ENCODE measurements at places on chromosomes 5 and 9.

GRCh38 chr9:124660341-124660801, 110.7 kb downstream of the NR6A1 start:
- DNase-seq: peak; percentile 58

DNA sequence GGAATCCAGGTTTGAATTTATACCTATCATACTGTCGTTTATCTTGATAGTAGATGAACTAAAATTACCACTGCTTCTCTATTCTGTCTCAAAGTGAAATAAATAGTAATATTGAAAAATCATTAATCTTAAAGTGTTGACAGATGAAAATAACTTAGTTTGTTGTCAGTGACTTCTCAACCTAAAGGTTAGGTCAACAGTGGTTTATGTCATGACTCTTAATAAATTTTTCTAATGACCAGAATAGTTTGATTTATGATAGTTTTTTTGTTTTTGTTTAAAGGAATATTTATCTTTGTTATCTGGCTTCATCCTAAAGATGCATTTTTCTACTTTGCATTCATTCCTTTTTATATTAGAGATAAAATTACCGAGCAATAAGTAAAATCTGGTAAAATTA, 81.1 kb downstream of the SLF1 start:
- DNase-seq: no peak

DNA sequence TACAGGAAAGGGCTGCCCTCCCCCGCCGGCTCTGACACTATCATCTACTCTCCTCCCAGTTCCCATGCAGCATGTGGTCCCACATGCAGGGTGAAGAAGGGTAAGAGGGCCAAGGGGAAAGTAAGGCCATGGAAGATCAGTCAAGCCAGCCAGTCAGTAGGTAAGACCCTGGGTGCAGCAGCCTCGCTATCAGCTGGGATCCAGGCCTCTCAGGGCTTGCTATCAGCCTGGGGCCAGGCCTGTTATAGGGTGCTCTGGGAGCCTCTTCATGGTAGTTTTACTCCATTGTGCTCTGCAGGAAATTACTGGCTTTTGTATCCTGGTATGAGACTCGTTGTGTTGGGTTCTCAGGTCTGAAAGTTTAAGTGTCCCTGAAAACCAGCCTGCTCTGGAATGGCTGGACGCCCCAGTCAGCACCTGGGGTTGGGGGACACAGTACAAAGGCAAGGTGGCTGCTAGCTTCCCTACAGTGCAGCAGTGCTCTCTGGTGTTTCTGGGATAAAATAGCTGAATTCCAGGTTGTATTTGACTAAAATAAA, 21.4 kb downstream of the SLC22A4 start:
- DNase-seq: no peak

- no peak for DNase-seq
These were observed 14.3 kb downstream of the SNX30 start for GRCh38 chr9:112764837-112765236.

GRCh38 chr9:95090871-95091577, 226.5 kb downstream of the FANCC start:
- no peak for DNase-seq

DNA sequence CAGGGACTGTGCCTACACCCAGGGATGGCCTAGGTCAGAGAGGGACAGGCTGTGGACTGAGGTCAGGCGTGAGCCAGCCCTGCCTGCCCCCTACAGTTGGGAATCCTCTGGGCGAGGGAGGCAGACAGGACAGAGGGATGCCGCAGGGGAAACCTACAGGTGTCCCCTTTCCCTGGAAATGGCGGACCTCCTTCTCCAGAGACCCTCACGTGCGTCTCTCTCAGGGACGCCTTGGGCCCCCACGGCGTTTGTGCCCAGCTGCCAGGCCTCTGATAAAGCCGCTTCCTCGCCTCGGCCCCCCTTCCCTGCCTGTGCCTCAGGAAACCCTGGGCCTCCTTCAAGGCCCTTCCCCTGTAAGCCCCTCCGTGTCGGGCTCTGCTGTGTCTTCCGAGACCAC, 129.3 kb downstream of the RXRA start:
- no peak for DNase-seq

DNA sequence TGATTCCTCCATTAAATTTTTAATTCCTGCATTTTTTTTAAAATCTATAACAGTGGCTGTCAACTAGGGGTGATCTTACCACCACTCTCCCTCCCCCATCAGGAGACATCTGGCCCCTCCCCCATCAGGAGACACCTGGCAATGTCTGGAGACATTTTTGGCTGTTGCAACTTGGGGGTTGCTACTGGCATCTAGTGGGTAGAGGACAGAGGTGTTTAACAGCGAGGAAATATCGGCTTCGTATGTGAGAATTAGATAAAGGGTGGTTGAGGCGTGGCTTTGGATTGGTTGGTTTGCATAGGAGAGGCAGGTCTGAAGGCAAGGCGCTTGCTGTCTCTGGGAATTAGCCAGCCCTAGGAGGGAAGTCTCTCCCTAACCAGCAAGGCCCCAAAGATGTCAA, 10.5 kb downstream of the CDHR2 start:
- no peak for DNase-seq

DNA sequence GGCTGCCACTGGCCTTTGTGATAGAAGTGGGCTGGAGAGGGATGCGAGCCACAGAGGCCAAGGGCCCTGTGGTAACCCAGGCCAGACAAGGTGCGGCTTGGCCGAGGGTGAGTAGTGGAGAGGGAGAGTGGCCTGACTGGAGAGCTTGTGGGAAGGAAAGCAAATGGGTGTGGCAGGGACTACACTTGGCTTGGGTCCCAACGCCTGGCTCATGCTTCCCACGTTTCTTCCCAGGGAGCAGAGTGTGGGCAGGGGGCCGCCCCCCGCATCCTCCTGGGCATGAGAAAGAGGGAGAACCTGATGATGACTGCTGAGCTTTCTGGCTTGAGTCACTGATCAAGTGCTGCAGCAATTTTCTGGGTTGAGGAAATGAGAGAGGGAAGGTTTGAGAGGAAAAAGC, 95.7 kb downstream of the ANKH start:
- no peak for DNase-seq

DNA sequence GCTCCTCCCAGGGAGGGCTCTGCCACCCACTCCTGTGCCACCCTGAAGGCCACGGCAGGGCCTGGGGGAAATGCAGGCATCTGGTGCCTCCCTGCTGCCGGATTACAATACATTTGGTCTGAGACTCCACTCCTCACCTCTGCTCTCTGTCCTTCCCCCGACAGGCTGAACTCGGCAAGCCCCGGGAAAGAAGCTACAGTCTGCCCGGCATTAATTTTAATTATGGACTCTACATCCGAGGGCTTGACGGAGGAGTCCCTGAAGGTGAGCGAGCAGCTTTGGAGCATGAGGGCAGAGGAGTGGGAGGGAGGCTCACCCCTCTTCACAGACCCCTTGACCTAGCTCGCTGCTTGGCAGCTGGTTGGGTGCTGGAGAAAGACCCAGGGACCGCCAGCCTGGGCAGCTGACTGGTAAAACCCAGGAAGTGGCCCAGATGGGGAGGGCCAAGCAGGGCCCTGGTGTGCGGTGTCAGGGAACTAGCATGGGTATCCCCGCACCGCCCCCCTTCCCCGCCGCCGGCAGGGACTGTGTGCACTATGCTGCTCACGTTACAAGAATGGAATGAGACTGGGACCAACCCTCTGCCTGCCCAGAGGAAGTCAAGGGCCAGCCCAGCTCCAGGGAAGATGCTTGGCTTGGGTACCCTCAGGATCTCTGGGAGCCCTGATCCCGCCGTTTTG, 83.7 kb upstream of the BARHL1 start:
- no peak for DNase-seq

- no peak for DNase-seq
These were observed 78.3 kb upstream of the ANKRD55 start for GRCh38 chr5:56311306-56311905.

- peak; percentile 13 for DNase-seq
These were observed 167.6 kb downstream of the ASTN2 start for GRCh38 chr9:117247266-117247665.

DNA sequence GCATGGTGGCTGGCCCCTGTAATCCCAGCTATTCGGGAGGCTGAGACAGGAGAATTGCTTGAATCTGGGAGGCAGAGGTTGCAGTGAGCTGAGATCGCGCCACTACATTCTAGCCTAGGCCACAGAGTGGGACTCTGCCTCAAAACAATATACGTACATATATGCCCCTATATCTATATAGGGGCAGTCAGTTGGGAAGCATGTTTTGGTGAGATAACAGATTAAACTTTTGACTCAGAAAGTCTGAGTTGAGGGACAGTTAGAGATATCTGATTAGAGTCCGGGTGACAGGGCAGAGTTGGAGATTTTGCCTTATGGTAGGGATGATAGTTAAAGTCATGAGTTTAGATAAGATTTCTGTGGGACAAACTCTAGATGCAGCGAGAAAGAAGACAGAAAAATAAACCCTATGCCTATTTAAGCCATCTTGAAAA, 71.8 kb upstream of the ALDH1A1 start:
- no peak for DNase-seq

DNA sequence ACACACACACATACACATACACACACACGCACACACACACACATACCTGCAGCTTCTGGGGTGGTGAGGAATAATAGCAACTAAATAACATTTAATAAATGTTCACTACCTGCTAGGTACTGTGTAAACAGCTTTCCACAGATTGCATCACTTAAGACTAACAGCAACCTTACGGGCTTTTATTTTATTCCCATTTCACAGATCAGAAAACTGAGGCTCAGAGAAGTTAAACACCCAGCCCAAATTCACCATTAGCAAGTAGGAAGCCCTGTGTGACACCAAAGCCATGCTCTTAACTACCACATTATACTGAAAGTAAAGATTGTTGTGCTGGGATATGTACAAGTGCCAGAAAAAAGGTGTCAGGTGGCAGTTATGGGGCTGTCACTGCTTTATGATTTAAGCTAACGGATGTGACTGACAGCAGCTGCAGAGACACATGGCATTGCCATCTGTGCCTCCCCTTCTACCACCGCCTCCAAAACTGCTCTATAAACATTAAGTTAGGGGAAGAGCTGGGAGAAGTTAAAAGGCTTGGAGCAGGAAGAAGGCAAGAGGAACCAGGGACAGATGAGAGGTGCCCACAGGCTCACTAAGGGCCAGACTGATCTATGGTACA, 13.6 kb downstream of the MTMR12 start:
- DNase-seq: no peak

DNA sequence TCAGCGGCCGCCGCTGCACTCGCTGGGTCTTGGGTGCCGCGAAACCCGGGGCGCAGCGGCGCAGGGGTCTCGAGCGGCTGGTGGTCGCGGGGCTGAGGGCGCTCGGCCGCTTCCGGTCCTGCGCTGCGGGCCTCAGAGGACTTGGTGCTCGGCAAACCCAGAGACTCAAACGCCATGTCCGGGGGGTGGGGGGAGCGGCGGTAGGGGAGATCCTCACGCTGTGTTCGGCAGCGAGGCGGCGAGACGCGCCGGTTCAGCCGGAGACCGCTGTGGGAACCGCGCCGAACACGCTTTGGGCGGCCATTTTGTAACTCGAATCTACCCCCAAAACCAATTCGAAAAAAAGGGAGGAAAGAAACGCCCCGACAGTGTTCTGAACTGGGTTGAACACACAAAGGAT, 317.5 kb upstream of the CDH18 start:
- no peak for DNase-seq

GRCh38 chr5:7867260-7867659, 1.6 kb downstream of the FASTKD3 start:
- no peak for DNase-seq

DNA sequence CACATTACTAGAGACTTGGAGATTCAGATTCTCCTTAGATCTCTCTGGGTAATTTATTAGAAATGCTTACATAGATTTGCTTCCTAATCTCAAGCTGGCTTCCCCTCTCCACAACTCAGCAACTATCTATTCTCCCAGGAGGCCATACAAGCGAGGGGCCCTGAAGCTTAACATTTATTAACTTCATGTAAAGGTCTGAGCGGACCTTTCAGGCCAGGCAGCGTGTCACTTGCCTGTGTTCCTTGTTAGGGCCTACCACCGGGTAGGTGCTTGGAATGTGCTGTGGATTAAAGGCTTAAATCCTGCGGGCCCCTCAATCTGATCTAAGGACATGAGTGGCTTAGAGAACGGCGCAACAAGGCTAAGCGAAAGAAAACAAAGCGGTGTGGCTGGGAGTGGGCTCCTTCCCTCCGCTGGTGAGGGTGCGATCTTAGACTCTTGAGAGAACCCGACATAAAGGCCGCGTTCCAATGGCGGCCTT, 712 bp upstream of the HSPA4 start:
- no peak for DNase-seq

GRCh38 chr5:100841358-100842076, 61.6 kb downstream of the ST8SIA4 start:
- no peak for DNase-seq

DNA sequence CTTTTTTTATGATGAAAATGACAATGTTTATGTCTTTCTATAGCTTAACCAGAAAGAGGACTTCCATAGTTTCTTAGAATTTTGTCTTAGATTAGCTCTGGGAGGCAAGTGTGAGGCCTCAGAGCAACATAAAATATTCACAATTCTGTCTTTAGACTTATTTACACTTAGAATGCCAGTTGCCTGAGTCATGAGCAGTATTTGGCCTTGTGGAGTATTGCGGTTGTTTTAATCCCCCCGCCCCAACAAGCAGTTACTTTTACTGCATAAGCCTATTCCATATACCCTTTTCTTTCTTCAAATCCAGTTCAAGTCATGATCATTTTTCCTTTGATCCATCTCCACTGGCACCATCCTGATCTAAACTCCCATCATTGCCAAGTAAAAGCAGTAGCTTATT, 198.0 kb upstream of the EGFLAM start:
- DNase-seq: no peak

DNA sequence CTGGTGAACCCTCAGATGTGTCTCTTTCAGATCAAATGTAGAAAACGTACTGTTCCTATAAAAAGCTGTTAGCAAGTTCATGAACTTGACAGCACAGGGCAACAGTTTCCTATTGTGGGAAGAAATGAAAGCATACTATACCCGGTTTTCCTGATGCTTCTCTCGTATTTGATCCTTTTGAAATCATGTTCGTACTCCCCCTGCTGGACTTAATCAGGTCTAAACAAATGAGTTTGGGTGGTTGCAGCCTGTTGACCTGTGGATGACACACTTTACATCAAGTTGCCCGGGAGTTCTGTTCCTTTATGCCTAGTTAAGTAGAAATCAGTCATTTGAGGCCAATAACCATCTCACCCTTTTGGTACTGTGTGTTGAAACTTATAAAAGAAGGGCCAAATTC, 1992.3 kb downstream of the MAT2B start:
- no peak for DNase-seq

- no peak for DNase-seq
These were observed 44.3 kb upstream of the GPR151 start for GRCh38 chr5:146560205-146560812.

DNA sequence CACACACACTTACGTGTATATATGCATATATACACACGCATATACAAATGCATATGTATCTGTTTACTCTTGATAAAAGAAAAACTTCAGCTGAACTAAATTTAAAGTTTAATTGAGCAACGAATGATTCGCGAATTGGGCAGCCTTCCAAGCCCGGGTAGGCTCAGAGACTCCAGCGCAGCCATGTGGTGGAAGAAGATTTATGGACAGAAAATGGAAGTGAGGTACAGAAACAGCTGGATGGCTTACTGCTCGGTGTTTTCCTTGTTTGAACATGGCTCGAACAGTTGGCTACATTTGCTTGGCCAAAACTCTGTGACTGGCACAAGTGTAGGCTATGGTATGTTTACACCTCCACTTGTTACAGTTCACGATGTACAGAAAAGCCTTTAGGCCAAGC, 239.3 kb upstream of the PRDM9 start:
- no peak for DNase-seq

Measured in NCI-H1105 treated with DMSO at 0.1 percent for 48 hours (cell line).